ENCODE measurements at places on chromosomes 4 and X.
A peak's percentile ranks its signal among the peaks of the same experiment; 100 is the strongest.

GRCh38 chr4:147326591-147326990 lies 154.3 kb upstream of the EDNRA start:
- no peak for DNase-seq

GRCh38 chrX:48696301-48696908 lies at the start of gene SUV39H1:
Gene SUV39H1 (plus strand): TSS chrX:48696734. CDS start chrX:48696785, 51 bp downstream.
- peak; percentile 80 for DNase-seq

- no peak for DNase-seq
These were observed 12.4 kb downstream of the CLOCK start for GRCh38 chr4:55534306-55534705.

DNA sequence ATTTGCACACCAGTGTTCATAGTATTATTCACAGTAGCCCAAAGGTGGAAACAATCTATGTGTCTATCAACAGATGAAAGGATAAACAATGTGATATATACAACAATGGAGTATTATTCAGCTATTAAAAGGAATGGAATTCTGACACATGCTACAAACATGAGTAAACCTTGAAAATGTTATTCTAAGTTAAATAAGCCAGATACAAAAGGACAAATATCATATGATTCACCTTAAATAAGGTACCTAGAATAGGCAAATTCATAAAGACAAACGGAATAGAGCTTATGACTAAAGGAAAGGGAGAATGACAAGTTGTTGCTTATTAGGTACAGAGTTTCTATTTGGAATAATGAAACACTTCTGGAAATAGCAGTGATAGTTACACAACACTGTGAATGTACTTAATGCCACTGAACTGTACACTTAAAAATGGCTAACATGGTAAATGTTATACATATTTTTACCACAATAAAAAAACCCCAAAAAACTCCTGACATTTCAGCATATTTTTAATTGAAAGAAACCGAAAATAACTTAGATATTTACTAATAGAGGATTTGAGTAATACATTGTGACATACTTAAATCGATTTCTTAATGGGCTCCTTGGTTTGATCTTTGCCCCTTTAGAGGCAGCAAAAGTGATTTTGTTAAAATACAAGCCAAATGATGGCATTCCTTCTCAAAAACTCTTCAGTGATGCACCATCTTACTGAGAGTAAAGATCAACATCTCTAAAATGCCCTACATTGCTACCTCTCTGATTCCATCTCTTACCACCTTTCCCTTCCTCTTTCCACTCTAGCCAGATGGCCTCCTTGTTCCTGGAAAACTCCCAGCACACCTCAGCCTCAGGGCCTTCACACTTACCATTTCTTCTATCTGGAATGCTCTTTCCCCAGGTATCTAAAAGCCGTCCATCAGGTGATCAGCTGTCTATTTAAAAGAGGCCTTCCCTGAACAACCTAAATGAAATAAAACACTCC lies 8.6 kb upstream of the CYP2U1 start:
- no peak for DNase-seq

DNA sequence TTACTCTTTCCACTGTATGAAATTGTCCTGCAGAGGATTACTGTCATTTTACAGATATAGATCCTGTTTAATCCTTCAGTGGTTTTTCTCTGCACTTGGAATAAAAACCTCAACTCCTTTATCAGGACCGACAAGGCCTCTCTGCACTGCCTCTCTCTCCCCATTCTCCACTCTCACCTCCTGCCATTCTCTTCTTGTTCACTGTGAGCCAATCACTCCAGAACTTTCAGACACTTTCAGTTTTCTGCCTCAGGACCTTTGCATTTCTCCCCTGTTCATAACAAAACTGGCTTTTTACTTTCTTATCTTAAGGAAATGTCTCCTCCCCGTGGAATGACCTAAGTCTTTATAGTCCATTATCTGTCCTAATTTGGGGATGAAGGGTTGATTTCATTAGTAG lies 137.3 kb downstream of the ELOVL6 start:
- no peak for DNase-seq

Data from T-helper 17 cell (primary cell).